ENCODE measurements at places on chromosomes 11 and 22.

GRCh38 chr22:49701380-49702067 is 126.1 kb downstream of the BRD1 start:
- no peak for DNase-seq

GRCh38 chr11:92362989-92363388 is 138.4 kb downstream of the FAT3 start:
- no peak for DNase-seq

DNA sequence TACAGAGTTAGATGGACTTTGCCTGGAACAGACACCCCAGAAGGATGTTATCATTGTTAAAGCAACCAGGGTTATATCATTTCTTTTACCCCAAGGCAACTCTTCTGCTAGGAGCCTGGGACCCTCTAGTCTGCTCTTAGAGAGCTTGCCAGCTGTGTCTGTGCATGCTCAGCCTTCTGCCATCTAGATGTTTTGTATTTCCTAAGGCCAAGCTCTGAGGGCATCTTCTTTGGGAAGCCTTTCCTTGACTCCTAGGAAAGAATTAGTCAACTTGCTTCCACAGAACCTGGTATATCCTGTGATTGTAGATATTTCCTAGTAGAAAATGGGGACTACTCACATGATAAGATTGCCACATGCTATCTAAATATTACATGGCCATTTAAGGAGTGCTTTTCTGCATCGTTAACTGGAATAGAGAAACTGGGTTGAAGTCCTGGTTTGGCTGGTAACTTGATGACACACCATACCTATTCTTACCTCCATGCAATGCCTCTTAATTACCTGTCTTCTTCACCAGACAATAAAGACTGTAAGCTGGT is 87.6 kb downstream of the STIM1 start:
- no peak for DNase-seq

DNA sequence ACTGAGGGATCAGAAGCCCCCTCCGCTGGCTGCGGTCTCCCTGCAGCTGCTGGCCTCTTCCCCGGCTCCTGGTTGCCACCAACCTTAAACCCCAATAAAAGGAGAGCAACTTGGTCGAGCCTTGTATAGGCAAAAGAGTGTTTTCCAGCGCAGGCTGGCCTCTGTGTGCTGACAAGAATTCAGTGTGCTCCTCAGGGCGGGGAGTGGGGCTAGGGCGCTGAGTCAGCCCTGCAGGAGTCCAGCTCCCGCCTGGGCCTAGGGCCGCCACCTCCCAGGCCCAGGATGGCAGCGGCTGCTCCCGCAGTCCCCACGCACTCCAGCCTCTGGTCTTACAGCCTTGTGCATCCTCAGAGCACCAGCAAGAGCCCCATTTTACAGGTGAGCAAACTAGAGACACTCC is at the start of gene SHISAL1:
Gene SHISAL1, minus strand, starts transcription at position 186 of the 400 bp plus-strand sequence. CDS start 12,006 bp downstream, outside the sequence.
- no peak for DNase-seq

GRCh38 chr11:27013781-27014361 is 20.0 kb downstream of the FIBIN start:
- no peak for DNase-seq

DNA sequence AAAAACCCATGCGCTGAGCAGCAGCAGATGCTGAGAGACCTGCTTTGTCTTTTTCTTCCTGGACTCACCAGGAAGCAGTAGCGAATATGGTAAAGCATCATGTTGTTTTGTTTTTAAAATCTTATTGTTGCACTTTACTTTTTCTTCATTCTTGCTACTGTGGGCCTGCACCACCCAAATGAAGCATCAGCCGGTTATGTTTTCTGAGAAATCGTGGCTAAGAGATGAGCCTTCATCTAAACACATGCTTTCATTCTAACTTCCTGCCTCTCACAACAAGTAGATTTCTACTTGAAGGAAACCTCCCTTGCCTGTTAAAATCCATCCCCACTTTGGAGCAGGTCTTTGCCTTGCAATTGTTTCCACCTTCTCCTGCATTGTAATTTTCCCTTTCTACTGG is 1025.9 kb downstream of the NTM start:
- no peak for DNase-seq

- no peak for DNase-seq
Measured at GRCh38 chr11:68362801-68363379, 50.5 kb downstream of the LRP5 start.

- DNase-seq, result no peak
Measured at GRCh38 chr11:57546869-57547475, 9.6 kb downstream of the SMTNL1 start.

DNA sequence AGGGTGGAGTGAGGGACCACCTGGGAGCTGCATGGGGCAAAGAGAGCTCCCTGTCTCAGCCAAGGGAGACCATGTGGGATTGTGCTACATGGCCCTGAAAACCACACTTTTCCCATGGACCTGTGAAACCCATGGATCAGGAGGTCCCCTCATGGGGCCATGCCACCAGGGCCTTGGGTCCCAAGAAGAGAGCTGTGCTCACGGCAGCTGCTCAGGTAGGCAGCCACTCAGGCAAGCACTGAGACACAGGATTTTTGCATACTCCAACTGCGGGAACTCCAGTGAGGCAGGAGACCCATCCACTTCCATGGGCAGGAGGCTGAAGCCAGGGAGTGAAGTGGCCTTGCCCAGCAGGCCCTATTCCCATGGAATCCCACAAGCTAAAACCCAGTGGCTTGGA is 190.0 kb downstream of the KCNA4 start:
- DNase-seq, result no peak

GRCh38 chr11:95516175-95516574 is 273.4 kb downstream of the FAM76B start:
- no peak for DNase-seq

DNA sequence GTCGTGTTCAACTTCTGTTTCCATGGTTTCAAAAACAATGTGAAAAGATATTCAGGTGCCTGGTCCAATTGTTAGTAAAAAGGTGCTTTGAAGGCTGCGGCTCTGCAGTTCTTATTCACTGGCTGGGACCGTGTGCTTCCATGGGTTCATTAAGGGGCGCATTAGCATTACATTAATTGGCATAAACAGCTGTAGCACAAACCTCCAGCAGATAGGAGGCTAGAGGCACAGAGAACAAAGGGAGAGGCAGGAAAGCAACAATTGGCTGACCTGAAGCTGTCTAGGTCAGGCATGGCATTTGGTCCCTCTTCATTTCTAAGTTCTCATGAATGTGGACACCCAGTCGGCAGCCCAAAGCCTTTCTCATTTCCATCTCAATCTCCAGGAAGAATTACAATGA is 16.6 kb downstream of the PAK1 start:
- no peak for DNase-seq

GRCh38 chr11:99281331-99281730 is 260.6 kb downstream of the CNTN5 start:
- no peak for DNase-seq

Measured in ureter (tissue), 1 donor.